Activated CD4-positive, CD25-positive, alpha-beta regulatory T cell (primary cell): ENCODE measurements at places on chromosomes 3 and 15.

GRCh38 chr15:29037997-29038705, 152.4 kb downstream of the APBA2 start:
- DNase-seq, result no peak

GRCh38 chr3:69876073-69876472, 123.5 kb upstream of the SAMMSON start:
- DNase-seq, result no peak

GRCh38 chr3:136893848-136894443, 31.9 kb downstream of the NCK1 start:
- no peak for DNase-seq

- DNase-seq, result no peak
Measured at GRCh38 chr15:46077220-46077619, 442.4 kb downstream of the SQOR start.

DNA sequence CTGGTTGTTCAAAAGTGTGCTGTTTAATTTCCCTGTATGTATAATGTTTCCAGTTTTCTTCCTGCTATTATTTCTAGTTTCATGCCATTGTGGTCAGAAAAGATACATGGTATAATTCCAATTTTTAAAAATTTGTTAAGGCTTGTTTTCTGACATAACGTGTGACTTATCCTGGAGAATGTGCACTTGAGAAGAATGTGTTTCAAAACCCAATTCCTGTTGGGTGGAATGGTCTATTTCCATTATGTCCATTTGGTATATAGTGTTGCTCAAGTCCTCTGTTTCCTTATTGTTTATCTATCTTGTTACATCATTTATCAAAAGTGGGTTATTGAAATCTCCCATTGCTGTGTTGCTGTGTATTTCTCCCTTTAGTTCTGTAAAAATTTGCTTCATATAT, 215.4 kb downstream of the GREM1 start:
- no peak for DNase-seq

DNA sequence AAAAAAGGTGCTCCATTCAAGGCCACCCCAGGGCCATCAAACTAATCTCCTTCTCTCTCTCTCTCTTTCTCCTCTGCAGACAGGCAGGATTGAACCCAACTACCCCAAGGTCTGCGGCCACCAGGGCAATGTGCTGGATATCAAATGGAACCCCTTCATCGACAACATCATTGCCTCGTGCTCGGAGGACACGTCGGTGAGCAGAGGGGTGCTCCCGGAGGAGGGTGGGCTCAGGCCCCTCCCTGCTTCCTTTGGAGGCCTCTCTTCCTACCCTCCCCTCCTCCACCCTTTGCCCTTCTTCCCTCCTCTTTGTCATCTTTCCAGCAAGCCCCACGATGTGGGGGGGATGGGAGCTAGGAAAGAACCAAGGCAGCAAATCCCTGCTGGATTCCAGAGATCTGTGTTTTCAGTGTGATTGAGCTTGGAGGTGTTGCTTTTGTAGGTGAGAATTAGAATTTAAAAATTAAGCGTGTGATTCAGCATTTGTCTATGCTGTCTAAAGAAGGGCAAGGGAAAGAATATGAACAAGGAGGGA, 116.3 kb downstream of the CORO2B start:
- no peak for DNase-seq

DNA sequence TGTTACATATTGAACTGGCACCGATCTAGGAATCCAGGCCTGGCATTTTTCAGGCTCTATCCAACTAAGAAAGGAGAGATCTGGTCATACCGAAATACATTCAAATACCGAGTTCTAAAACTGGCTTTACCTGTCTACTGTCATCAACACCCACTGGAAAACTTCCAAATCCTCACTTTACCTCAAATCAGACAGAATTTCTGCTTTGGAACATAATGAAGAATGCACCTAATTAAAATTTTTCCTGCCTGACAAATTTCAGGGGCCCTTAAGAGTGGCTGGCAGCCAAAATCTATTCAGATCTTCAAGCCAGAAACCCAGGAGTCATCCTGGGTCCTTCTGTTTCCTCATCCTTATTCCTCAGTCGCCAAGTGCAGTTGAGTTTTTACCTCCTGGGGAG, 198.6 kb upstream of the FEZF2 start:
- no peak for DNase-seq

GRCh38 chr3:165725296-165725695, 111.9 kb downstream of the BCHE start:
- DNase-seq, result no peak

GRCh38 chr3:54178376-54178775, 56.0 kb downstream of the CACNA2D3 start:
- DNase-seq, result no peak

DNA sequence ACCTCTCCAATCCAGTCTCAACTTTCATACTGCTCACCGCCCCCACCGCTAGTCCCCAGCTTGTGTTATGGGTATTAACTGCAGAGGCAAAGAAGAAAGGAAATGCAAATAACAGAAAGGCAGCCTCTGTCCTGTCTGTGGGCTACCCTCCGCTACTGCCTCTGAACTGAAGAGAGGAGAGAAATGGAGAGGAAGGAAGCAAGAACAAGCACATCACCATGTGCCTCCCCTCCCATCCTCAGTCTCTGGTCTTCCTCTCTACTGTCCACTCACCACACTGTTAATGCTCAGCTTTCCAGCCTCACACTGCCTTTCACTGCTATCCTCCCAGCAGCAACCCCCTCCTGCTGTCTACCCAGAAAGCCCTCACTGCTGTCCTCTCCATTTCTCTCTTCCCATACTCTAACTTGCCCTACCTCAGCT, 139.0 kb upstream of the SLC2A2 start:
- DNase-seq, result no peak

DNA sequence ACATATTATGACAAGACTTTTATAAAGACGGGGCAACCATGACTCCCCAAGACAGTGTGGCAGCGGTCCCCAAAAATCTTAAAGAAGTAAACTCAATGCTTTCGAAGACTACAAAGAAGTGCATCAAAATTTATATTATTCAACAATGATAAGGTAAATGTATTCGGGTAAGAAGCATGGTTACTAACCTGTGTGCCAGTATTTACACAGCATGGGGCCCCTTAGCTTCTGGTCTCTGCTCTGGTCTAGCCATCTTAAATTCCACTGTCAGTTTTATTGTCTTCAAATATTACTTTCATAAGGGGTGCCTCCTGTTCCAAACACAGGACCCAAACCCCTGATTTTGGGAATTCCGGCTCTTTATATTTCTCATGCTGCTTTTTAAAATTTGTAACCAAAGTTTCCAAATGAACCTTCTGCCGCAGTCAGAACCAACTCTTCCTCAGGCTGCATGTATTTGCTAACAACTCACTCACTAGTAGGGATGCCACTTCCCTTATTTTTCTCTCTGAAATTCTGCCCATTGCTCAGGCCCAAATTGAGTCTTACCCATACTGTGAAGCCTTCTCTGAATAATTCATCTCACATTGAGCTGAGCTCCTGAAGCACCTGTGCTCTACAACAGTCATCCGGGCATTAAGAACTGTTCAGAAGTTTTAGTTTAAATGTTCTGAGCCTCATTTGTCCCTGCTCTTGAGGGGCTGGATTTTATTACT, 1.2 kb downstream of the TTC23 start:
- DNase-seq, result no peak

GRCh38 chr3:128814060-128814459, 65.4 kb upstream of the ACAD9 start:
- DNase-seq, result no peak

DNA sequence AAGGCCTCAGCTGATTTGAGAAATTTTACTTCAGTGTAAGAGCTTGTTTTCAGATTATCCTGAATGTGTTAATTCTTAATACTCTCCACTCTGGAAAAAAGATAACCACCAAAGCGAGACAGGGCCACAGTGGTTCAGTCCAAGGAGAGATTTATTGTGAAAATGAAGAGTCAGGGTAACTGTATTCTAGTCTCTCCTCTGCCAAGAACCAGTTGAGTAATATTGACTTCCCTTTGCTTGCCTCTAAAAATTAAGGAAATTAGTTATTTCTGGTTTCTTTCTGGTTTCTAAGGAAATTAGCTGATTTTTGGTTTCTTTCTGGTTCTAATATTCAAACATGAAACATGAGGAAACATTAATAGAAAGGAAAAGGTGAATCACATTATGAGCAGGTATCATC, 34.9 kb downstream of the PPP1R2 start:
- no peak for DNase-seq

DNA sequence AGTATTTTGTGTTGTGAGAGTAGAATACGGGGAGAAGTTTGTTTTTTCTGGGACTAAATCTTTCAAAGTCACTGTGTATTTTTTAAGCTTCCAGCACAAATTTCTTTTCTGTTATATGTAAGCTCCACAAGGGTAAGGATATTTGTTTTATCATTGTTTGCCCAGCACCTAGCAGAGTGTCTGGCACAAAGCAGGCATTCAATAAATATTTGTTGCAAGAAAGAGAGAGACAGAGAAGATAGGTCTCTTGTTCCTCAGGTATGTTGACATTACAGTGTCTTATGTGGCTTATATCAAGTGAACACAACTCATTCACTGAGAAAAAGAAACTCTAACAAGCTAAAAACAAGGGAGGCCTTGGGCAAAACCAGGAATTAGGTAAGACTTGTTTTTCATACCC, 26.6 kb upstream of the FNDC3B start:
- no peak for DNase-seq

GRCh38 chr15:82105451-82106215, 59.8 kb upstream of the MEX3B start:
- DNase-seq, result no peak

GRCh38 chr15:101120987-101121386, 130.9 kb downstream of the CHSY1 start:
- no peak for DNase-seq

GRCh38 chr3:171255236-171255806, 204.9 kb downstream of the TNIK start:
- no peak for DNase-seq

DNA sequence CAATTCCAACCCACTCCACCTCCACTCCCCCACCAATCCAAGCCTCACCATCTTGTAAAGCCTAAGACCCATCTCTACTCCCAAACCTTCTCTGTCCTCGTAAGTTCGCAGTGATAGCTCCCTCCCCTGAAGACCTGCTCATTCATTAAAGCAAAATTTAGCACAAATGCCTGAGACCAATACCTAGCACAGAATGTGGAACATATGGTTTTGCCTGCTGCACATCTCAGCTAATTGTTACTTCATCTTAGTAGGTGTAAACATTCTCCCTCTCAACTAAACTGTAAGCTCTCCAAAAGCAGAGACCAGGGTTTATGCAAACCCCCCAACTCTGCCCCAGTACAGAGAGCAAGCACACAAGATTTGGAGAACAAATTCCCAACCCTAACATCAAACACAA, 20.5 kb downstream of the DCLK3 start:
- no peak for DNase-seq

DNA sequence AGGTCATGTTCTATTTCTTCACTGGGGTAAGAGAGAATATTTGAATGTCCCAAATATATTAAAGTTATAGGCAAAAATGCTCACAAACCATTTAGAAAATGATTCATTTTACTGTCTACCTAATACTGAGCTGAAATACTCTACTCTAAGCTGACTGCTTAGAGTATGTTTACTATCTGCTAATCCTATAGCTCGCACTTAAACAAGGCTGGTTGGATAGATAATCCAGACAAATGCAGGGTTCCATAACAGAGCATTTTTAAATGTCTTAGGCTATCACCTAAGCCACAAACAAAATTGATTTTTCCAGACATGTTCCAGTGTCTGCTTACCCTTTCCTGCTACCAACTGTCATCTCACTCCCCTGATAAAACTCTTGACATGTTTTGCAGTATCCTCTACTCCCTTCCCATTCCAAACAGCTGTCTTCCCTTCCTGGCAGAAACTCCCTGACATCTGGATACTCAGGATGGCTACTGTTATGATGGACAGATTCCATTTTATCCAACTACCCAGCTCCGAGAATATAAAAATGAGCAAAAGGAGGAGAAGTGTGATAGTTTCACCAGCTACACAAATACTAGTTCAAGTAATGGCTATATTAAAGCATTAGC, 1034.7 kb downstream of the FHIT start:
- no peak for DNase-seq
